ENCODE measurements at places on chromosomes 7 and 10. TPM values are rescaled to one million over a fixed set of nuclear protein-coding genes. Genes with fewer than 3 reads are reported as not detected.

The EMX2 gene
- not detected for polyA plus RNA-seq

The DNAJC1 gene
- 22.2 TPM for polyA plus RNA-seq

The GPR37 gene
- polyA plus RNA-seq, result 11.2 TPM

The TES gene
- 130 TPM for polyA plus RNA-seq

The STEAP2 gene
- polyA plus RNA-seq, result 6.4 TPM

The CCDC146 gene
- 8.8 TPM for polyA plus RNA-seq

The SLK gene
- polyA plus RNA-seq, result 16.5 TPM

The FZD8 gene
- 0.55 TPM for polyA plus RNA-seq

The ZNF736 gene
- 5.1 TPM for polyA plus RNA-seq

The SLC26A4 gene
- polyA plus RNA-seq, result 0.11 TPM

The DLG5 gene
- polyA plus RNA-seq, result 16.3 TPM

The CLDN4 gene
- polyA plus RNA-seq, result 0.16 TPM

The FAM237B gene
- not detected for polyA plus RNA-seq

The INA gene
- polyA plus RNA-seq, result 6.6 TPM

The UBTD1 gene
- 15.5 TPM for polyA plus RNA-seq

The GRM3 gene
- polyA plus RNA-seq, result not detected
